ENCODE measurements at places on chromosomes 3 and 15.

DNA sequence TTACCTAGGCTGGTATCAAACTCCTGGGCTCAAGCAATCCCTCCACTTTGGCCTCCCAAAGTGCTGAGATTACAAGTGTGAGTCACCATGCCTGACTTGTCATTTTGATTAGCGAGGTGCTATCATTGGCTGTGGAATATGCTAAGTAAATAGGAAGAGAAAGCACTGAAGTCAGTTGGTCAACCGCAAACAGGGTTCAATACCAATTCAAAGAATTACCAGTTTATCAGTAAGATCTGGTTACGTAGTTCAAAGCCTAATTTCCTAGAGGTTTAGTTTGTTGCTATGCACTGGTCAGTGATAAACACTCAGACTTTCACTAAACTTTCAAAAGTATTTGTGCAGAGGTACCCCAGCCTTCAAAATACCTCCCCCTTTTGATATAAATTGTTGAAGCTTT, 29.5 kb downstream of the GLB1 start:
- no peak for DNase-seq

- no peak for DNase-seq
Observed at GRCh38 chr3:47485812-47486211, 10.1 kb upstream of the SCAP start.

DNA sequence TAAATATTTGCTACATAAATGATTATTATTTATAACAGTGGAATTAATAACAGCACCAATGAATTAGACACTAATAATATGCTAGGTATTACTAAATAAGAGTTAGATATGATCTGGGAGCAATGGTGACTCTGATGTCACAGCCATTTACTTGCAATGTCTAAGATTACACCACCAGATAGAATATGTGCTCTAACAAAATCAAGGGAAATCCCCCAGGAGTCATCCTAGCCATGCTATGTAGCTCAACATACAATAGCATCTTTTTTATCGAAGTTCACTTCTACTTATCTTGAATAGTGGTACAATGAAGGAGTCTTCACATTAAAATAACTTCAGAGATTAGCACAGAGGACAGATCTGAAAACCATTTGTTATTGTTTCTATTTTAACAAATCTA, 154.0 kb downstream of the FMN1 start:
- DNase-seq: no peak

- no peak for DNase-seq
Observed at GRCh38 chr3:175335229-175335628, 476.1 kb downstream of the NAALADL2 start.

GRCh38 chr3:161171113-161171512, 50.0 kb upstream of the NMD3 start:
- no peak for DNase-seq

GRCh38 chr15:72201391-72201921, 3.9 kb upstream of the GRAMD2A start:
- no peak for DNase-seq

DNA sequence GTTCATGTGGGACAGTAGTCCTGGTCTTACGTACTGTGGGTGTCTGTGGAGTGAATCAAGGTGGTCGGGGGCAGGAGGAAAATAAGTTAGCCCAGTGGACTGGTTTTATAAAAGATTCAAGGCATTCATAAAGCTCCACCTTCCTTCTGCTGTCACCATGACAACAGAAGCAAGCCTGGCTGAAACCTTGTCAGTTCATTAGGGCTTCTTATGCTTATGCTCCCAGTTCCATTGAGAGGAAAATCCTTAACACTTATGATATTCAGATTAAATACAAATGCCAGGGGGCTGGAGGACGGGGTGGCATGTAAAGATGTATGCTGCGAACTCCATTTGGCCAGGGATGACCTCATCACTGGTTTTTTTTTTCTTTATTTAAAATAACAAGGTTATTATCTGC, 283.1 kb upstream of the ATP10A start:
- DNase-seq: no peak

DNA sequence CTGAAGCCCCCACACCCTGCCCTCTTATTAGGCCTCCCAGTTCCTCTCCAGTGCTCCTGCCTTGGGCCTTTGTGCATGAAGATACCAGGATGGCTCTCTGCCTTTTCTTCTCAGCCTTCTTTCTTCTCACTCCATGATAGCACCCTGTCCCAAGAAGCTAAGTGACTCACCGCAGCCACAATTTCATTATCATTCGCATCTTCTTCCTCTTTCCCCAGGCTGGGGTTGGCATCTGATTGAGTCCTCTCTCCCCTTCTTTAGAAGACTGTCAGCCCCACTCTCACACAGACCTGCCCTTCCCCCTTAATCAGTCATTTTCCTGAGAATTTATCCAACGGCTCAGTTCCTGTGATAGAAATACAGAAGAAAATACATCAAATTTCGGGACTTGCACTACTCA, 102.0 kb downstream of the STAC start:
- no peak for DNase-seq

- no peak for DNase-seq
Observed at GRCh38 chr15:74336061-74337005, 31.1 kb downstream of the CYP11A1 start.

DNA sequence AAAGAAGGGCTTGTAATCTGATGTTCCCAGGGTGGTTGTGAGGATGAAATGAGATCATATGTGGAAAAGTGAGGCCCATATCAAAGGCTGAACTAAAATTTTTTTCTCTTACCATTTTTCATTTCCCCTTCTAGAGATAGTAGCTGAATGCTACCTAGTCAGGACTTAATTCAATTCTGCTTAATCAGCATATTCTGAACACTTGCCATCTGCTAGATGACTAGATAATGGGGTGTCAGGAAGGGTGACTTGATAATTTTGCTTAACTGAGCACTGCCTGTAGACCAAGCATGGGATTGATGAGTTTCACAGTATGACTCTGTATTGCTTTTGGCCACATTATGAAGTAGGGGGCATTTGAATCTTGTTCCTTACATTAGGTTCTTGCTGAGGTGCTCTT, 136.2 kb downstream of the CHST2 start:
- no peak for DNase-seq

DNA sequence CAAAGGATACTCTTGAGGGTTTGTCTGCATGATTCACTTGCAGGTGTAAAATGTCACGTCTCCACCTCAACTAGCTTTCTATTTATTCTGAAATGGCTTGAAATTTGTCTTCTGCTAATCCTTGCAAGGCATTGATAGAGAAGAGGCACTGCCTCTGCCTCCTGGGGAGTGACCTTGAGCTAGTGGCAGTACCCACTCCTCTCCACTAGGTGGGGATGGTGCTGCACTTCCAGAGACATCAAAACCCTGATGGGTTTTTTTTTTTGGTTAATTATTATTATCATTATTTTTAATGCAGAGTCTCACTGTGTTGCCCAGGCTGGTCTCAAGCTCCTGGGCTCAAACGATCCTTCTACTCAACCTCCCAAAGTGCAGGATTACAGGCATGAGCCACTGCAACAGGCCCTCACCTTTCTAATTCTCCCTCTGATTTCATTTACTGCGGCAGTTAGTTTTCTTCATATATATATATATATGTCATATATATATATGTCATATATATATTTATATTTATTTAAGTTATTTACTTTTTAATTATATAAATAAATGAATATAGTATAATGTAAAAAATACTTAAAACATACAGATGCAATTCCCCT, 117.6 kb upstream of the EIF1B start:
- DNase-seq: no peak

GRCh38 chr15:100279849-100280248, 61.9 kb downstream of the ADAMTS17 start:
- DNase-seq: no peak

GRCh38 chr3:129005526-129006303, 4.6 kb downstream of the EFCC1 start:
- DNase-seq: no peak

DNA sequence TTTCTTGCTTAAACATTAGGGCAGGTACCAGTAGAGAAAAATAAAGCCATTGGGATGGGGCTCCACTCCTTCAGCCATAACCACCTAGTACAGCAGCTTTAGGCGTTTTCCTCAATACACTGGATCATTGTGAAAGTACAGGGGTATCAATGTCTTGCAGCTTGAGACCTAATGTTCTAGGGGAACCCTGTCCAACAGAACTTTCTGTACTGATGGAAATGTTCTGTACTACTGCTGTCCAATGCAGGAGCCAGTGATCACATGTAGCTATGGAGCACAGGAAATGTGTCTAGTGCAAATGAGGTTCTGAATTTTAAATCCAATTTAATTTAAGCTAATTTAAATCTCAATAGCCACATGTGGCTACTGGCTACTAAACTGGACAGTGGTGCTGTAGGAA, 93.9 kb downstream of the NEDD4 start:
- no peak for DNase-seq

DNA sequence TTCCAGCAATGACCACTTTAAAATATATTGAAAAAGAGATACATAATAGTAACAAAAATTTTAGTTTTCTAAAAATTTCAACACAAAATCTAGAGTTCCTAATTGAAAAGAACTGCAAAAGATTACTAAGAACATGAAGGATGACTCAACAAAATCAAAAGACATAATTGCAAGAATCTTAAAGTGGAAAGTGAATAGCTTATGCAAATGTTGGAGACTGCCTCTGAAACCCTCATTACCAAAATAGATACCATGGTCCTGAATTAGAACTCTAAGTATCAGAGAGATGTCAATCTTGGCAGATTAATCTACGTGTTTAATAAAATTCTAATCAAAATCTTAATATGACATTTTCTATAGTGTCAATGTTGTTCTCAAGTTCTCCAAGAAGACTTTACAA, 60.7 kb upstream of the SGO1 start:
- no peak for DNase-seq

DNA sequence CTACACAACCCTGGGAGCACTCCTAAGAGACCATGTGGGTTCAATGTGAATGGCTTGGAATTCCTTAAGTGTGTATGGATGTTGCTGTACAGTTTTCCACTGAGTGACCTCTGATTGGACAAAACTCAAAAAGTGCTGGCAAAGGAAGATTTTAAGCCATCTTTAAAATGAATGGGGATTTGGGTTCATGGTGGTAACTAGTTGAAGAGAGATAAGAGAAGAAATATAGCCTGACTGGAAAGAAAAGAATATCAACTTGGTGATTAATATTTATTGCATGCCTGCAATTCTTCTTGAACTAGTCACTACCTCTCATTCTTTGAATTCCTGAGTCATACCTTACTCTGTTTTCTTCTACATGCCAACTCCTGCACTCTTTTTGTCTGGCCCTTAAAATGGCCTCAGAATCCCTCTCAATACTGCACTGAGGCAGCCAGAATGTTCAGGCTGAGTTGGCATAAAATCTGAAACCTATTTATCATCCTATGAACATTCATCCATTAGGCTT, 124.7 kb downstream of the RPL22L1 start:
- no peak for DNase-seq

DNA sequence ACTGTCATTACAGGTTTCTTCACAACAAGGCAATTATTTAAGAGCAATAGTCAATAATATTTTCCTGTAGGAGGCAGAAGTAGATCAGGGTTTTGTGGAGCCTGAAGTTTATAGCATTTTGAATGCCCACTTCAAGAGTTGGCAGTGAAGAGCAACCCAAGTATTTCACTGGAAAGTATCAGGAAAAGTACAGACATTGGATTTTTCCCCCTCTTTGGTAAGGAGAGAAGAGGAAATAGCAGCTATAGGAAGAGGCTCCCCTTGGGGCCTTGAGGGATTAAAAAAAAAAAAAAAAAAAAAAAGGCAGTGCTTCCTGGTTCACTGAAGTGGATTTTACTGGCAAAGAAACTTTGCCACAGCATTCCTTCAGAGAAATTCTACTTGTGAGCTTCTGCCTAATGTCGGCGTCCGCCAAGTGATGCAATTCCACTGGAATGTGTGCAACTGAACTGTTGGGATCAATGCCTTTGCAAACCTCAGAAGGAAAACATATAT, 5.7 kb upstream of the CNTN6 start:
- no peak for DNase-seq

DNA sequence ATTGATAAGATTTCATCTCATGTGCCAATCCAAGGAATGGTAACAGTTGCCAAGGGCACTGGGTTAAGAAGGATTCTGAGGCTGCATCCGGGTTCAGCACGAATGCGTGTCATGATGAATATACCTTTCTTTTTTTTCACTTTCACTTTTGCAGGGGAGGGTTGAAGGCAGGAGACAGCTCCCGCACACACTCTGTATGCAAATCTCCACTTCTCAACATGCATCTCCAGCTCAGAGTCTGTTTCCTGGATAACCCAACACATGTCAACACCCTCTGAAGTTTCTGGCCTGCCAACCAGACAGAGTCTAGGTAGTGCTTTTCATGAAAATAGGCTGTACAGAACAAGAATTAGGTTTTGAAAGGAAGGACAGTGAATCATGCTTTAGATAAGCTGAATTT, 21.6 kb downstream of the B4GALT4 start:
- peak; percentile 34 for DNase-seq

DNA sequence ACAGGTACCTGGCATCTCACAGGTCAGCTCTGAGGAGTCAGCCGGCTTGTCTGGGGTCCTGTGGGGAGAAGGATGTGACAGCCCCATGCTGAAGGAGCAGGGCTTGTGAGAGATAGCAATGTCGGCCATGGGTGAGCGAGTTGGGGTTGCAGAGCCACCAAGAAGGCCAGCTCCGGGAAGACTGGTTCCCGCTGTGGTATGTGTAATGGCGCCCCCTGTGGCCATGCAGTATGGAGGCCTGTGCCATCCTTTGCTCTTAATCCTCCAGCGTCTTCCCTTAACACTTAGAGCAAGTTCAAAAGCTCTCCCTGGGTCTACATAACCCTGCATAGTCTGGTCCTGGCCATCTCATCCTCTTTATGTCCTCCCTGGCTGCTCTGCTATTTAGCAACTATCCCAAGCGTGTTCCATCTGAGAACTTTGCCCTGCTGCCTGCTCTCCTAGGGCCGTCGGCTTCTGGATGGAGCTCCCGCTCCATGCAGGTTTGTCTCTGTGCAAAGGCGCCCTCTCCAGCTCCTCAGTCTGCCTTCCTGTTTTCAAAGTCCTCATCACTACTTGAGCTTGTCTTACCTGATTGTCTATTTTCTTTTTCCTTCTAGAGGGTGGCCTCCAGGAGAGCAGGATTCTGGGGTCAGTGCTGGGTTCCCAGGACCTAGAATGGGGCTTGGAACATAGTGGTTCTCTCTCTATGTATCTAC, 40.8 kb upstream of the IQCF6 start:
- DNase-seq: peak; percentile 24

GRCh38 chr3:131658115-131658514, 155.3 kb upstream of the MRPL3 start:
- no peak for DNase-seq

- DNase-seq: no peak
Observed at GRCh38 chr3:3765661-3766060, 33.6 kb upstream of the LRRN1 start.

DNA sequence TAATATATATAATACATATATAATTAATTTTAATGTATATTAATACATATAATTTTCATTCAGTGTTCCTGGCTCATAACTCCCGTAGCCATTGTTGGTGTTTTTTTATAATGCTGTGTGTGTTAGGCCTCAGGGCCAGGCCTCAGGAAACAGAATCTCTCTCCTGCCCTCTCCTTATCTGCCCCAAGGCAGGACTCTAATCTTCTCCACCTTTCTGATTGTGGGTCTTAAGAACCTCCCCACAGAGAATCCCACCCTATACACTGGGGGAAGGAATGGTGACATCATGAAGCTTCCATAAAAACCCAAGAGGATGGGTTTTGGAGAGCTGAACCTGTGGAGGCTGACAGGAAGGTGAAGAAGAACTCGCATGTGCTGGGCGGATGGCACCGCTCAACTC, 4.0 kb upstream of the FMN1 start:
- no peak for DNase-seq

GRCh38 chr3:111913163-111913763, 54.2 kb downstream of the PHLDB2 start:
- DNase-seq: no peak
